A172 (cell line): ENCODE measurements at places on chromosomes 7 and 10. TPM values are rescaled to one million over a fixed set of nuclear protein-coding genes. Genes with fewer than 3 reads are reported as not detected.

The EMX2 gene
- 0.05 and 0.81 TPM in 2 replicates for total RNA-seq

The PTF1A gene
- total RNA-seq: not detected in 2 replicates

The MGAM2 gene
- not detected in 2 replicates for total RNA-seq

The WNT8B gene
- total RNA-seq: not detected in 2 replicates

GRCh38 chr10:119504651-119505050 lies 37.9 kb downstream of the RGS10 start:
- no peak for DNase-seq

- no peak for DNase-seq
Observed at GRCh38 chr10:14438057-14438456, 107.3 kb upstream of the FRMD4A start.

DNA sequence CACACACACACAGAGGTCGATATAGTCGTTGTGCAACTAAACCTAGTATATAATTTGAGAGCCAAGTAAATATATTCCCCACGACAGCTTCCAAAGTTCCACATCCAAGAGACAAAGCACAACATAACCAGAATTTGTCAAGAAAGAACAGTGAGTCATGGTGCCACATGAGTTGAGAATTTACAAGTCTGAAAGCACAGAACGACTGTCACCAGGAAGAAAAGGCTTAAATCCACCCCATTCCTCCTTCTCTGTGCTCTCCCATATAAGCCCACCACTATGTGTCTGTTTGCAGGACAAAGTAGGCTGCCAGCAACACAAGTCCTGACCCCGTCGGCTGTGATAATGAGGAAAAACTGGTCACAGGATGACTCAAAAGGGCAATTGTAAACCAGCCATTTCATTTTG lies 32.8 kb downstream of the GSAP start:
- no peak for DNase-seq
